Activated naive CD4-positive, alpha-beta T cell (primary cell): ENCODE measurements at places on chromosomes 11 and 22.

DNA sequence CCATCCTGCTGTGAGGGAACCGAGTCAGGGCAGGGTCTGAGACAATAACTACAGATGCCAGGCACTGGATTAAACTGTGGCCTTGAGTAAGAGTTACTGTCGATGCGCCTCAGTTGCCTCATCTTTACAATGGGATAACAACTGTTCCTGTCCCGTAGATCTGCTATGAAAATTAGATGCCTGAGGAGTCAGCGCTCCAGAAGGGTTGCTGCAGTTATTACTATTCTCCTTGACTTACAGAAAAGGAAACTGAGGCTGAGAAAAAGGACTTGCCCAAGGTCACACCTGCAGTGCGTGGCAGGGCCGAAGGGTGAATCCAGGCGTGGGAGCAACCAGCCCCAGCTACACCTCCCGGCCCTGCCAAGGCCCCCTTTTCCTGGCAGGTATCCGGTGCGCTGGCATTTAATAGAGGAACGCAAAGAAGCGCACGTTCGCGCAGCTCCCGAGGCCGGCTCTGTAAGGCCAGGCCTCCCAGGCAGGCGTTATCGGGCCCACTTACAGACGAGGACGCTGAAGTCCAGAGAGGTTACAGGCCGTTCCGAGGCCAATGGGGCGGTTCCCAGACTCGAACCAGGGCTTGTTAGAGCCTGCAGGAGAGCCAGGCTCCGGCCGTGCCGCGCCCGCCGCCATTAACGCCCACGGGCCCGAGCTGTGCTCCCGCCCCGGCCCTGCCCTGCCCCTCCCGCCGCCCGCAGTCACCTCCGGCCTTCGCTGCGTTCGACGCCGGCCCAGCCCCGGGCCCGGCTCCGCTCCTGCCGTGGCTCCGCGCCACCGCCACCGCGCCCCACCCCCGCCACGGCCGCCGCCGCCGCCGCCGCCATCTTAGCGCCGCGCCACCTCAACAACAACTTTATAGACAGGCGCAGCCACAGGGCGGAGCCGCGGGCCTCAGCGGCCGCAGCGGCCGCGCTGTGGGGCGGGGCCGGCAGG lies at the start of gene C11orf68:
Gene C11orf68, minus strand, starts transcription at position 852 of the 930 bp plus-strand sequence. Its CDS starts 31 bp downstream, at position 821.
- DNase-seq: no peak

GRCh38 chr11:46296528-46297448 lies 19.3 kb downstream of the CREB3L1 start:
- DNase-seq: no peak

DNA sequence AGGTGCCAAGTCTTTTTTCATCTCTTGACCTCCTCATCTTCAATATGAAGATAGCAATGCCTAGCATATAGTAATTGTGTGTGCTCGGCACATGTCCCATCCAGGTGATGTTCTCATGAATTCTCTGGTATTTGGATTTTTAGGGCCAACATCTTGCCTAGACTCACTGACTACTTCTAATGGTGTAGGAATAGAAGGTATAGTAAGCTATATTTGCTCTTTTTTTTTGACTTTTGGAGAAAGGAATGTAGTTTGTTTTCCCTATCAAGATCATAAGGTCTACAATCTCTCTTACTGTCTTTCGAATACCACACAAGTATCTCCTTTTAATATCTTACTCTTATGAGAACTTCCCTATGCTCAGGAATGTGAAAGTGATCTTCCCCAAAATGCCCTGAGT lies 3.2 kb downstream of the HBD start:
- no peak for DNase-seq

- DNase-seq: no peak
Measured at GRCh38 chr11:73944085-73944484, 6.7 kb upstream of the DNAJB13 start.

DNA sequence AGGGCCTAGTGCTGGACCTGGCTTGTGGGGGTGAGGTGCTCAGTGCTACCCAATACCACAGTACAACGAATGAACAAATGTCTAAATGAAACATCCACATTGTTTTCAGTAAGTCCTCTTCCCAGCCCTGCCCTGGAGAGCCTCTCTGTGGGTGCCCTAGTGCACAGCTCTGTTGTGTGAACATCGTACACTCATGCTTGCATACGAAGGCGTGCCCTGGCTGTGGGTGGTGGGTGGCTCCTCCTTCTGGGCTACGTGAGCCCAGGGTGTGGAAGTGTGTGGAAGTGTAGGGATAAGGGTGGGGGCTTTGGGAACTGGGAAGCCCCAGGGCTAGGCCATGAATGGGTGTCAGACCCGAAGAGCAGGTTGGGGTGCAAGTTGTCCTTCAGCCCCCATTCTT lies 592 bp upstream of the NLRX1 start:
- no peak for DNase-seq

GRCh38 chr11:13538044-13538443 lies 42.2 kb upstream of the PTH start:
- DNase-seq: no peak

DNA sequence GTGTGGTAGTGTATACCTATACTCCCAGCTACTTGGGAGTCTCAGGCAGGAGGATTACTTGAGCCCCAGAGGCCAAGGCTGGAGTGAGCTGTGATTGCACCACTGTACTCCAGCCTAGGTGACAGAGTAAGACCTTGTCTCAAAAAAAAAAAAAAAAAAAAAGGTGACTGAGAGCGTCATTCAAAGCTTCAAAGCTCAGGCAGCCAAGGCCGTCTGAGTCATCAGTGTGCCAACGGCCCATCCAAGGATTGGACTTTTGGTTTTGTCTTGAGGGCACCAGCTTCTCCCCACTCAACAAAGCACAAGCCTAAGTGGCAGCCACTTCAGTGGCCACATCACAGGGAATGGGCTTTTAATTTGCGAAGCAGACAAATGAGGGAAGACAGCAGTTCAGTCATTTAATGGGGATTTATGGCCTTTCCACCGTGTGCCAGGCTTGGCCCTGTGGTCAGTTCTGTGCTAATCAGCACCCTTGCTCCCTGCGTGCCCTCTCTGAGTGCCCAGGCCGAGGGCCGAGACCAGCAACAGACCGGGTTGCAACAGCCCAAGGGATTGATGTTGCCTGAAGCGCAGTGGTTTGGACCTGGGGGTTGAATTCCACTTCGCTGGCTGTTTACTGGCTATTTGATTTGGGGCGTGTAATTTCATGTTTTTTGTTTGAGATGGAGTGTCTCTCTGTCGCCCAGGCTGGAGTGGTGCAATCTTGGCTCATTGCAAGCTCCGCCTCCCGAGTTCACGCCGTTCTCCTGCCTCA lies 30.2 kb upstream of the CRYBB3 start:
- no peak for DNase-seq

GRCh38 chr11:111514216-111515031 lies at the start of gene HOATZ:
TSS of gene HOATZ (plus strand) at chr11:111514778. CDS start at chr11:111514785, 7 bp downstream.
- DNase-seq: peak; percentile 2

- no peak for DNase-seq
Measured at GRCh38 chr11:33869481-33870422, 22.1 kb downstream of the LMO2 start.

DNA sequence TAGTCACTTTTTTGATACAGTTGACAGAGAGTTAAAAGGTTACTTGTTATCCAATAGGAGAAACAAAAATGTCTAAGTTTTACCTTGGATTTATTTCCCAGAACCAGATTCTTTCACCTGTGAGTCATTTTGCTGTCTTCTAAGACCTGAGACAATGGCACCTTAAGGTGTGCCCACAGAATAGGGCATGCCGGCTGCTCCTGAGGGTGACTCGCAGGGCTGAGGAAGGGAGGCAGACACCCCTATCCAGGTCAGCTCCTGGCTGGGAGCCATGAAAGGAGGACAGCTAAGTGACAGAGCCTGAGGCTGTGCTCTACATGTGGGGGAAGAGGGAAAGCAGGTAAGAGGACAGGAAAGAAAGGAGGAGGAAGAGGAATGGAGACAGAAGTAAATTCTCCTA lies 67.8 kb downstream of the RASSF10 start:
- no peak for DNase-seq

DNA sequence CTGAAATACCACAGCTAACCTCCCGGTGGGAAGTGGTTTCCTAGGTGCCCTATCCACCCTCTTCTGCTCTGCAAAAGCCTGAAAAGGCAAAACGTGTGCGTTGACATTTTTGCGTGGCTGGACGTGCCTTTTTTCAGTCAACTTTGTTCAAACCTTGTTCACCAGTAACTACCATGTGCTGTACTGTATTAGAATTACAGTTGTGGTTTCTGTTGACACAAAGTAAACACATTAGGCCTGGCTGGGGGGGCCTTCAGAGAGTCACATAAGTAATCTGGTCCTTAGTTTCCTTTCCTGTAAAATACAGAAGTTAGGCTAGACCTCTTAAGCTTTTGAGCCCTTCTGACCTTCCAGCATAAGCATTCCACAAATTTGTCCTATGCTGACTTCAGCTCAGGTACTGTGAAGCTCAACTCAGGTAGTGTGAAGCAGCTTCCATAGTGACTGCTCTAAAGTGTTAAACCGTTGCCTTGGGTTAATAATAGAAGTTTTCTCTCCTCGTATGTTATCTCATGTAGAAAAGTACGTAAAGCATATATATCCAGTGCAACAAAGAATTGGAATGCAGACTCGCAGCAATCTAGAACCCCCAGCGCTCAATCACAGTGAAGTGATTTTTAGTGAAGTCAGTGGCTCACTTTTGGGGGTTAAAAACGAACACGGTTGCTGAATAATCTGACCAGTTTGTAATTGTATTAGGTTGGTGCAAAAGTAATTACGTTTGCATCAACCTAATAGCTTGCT lies 1.8 kb downstream of the EWSR1 start:
- DNase-seq: no peak

GRCh38 chr11:22635689-22636088 lies 10.1 kb upstream of the FANCF start:
- DNase-seq: no peak

- DNase-seq: no peak
Measured at GRCh38 chr22:26994801-26995200, 337.4 kb downstream of the MIAT start.

- DNase-seq: no peak
Measured at GRCh38 chr11:32435942-32436750, 807 bp upstream of the WT1 start.

GRCh38 chr22:24841261-24841660 lies 35.2 kb downstream of the SGSM1 start:
- DNase-seq: no peak

DNA sequence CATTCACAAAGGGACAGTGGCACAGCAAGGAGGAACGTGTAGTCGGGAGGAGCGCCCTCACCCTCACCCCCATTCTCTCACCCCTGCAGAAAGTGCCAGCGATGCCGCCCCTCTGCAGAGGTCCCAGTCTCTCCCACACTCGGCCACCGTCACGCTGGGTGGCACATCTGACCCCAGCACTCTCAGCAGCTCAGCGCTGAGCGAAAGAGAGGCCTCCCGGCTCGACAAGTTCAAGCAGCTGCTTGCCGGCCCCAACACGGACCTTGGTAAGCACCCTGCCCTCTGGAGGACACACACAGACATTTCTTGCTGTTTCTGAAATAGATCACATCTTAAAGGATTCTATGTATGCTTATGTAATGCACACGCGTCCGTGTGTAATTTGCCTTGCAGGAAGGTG lies 34.9 kb downstream of the TBC1D22A start:
- no peak for DNase-seq

GRCh38 chr22:29152045-29152953 lies 53.4 kb upstream of the EMID1 start:
- no peak for DNase-seq

DNA sequence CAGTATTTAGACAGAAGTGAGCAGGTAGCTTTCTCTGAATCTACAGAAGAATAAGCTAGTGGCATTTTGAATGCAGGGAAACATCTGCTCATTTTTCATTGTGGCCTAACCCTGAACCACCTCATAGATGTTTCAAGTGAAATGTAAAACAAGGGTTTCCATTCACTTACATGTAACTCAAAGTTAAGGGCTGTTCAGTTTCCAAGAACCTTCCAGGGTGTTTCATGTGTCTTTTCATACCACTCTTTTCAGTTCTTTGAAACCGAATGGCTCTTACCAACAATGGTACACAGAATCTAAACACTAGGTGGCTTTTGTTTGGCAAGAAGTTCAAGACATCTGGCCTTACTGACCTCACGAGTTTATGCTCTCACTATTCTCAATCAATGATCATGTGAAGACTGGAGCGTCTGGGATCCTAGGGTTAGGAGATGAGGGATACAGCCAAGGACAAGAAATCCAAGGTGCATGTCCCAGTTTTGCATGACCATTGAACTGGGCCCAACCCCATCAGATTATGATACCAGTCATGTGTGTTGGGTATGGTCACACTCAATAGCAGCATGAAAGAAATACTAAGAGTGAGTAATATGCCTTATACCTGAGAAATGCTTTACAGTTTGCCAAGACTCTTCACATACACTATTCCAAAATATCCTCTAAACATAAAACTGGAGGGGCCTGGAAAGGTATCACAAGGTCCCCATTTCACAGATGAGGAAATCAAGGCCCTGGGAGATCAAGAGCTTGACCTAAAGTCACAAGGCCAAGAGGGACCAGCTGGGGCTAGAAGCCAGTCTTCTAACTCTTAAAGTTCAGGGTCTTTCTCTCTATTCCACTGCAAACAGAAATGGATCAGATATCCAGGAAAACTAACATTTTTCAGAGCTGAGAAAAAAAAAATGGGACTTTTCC lies 92.7 kb downstream of the ETS1 start:
- DNase-seq: no peak

DNA sequence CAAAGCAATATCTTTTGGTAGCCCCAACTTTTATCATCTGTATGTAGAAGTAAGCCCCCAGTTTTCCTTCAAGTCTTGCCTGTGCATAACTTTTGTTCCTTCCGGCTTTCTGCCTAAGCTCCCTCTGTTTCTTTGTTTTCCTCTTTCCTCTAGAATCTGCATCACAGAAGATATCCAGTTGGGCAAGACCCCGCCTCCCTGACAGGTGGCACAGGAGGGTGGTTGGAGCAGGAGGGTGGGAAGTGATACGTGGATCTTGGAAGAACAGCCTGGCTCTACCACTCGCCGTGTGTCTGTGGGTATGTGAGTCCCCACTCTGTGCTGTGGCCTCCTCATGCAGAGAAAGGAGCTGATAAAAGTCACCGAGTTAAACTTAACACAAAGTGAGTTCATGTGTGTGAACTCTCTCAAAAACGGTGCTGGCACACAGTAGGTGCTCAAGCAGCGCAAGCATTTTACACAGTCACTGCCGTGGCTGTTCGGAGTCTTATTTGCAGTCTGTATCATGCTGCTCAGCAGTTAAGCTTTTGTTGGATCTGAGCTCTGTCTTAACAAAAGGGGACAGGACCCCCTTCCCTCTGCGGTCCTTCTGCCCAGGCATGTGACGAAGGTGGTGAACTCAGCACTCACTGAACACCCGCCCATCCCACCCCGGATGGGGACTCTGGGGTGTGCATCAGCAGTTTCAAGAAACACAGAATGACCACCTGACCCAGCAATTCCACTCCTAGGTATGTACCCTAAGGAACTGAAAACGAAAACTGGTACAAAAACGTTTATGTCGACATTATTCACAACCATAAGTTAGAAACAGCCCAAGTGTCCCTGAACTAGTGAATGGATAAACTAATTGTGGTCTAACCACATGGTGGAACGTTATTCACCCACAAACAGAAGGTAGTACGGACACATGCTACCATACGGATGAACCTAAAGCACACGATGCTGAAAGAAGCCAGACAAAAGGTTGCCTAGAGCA lies 249.1 kb downstream of the CTTN start:
- DNase-seq: no peak

GRCh38 chr11:130904380-130904779 lies 11.9 kb downstream of the SNX19 start:
- DNase-seq: no peak

- no peak for DNase-seq
Measured at GRCh38 chr11:44928144-44928543, 22.5 kb downstream of the TP53I11 start.

GRCh38 chr11:11961399-11962028 lies 46.9 kb downstream of the DKK3 start:
- DNase-seq: no peak

GRCh38 chr11:95680169-95680929 lies 109.2 kb downstream of the FAM76B start:
- DNase-seq: no peak

GRCh38 chr11:12130180-12130980 lies 20.0 kb downstream of the MICAL2 start:
- no peak for DNase-seq
